ENCODE measurements at places on chromosomes 5 and 9.

- no peak for DNase-seq
These were observed 139.3 kb upstream of the FBXL17 start for GRCh38 chr5:108521011-108521700.

DNA sequence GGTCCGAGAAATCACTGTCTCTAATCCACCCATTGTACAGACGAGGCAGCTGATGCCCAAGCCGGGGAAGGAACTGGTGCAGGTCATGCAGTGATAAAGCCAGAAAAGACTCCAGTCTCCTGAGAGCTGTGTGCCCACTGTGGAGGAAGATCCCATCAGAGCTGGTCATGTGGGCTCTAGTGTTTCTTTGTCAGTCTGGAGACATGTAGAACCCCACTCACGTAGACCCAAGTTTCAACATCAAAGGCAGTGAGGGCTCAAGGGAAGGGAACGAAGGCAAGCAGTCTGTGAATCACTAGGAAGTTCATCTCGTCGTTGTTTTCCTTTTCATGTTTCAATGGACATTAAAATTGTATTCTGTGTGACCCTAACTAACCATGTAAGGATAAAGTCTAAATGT is 14.6 kb upstream of the GLIPR2 start:
- DNase-seq = no peak

GRCh38 chr9:8802242-8802641 is 1002.7 kb upstream of the DMAC1 start:
- DNase-seq = no peak

DNA sequence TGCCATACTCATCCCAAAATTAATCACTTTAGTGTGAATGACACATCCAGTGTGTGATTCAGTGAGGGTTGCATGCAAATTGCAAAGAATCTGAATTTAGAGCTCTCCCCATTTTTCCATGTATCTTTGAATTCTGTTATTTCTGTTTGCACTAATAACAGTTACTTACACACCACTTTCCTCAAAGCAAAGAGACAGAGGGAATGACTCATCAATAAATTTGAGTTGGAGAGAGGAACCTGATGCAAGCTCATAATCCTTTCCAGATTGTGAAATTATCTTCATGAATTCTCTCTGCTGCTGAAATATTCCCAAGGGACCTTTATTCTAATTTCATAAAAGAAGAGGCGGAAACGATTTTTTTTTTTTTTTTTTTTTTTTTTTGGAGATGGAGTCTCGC is 204.8 kb downstream of the CDH9 start:
- DNase-seq = no peak

- DNase-seq = no peak
These were observed 139.7 kb downstream of the FBXO4 start for GRCh38 chr5:42064821-42065220.

DNA sequence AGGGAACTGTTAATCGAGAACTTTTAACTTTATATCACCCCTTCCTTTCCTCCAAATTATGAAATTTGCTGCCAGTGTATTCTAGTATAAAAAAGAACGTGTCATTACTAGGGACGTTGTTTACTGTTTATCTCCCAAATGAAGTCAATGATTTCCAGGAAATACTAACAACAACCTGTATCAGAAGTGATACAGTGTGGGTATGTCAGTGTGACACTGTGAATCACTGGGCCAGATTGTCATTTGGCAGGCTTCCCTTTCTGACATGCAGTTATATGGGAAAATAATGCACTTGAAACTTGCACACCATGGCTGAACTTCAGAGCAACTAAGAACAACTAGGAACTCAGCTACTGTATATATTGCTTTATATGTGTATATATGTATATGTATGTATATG is 12.6 kb downstream of the ZNF462 start:
- no peak for DNase-seq

DNA sequence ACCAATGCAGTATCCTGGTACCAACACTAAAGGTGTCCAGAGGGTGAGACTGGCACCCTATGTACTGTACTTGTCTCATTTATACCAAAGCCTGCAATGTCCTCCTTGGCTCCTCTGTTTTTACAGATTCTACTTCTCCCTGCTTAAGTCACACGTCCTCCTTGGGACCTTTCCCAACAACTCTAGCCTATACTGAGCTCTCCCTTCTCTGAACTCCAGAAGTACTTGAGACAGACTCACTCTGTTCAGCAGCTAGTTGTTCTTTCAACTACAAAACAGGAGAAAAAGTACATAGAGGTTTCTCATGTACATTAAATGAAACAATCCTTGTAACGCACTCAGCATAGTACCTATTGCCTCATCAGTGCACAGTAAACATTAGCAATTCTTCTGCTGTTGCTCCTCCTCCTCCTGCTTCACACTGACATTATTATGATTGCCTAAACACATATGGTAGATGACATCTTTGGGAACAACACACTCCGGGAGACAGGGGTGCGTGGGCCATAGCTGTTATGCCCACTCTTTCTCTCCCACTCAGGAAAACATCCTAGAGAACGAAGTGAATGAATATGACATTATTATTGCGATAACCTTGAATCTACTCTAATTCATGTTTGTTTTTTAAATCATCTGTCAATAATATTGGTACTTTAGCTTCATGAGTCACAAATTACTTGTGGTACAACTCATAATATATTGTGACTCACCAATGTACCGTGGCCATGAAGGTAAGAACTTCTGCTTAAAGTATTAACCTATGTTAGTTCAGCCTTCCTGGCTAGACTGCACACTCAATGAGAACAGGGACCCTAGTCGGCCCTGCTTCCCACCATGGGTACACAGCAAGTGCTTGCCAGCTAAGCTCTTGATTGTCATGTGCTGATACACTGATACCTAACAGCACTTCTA is 180.3 kb upstream of the ADRA1B start:
- DNase-seq = no peak

- DNase-seq = no peak
These were observed 92.4 kb upstream of the CAST start for GRCh38 chr5:96569770-96570169.

GRCh38 chr9:33894316-33894715 is 77.4 kb downstream of the UBE2R2 start:
- DNase-seq = no peak

DNA sequence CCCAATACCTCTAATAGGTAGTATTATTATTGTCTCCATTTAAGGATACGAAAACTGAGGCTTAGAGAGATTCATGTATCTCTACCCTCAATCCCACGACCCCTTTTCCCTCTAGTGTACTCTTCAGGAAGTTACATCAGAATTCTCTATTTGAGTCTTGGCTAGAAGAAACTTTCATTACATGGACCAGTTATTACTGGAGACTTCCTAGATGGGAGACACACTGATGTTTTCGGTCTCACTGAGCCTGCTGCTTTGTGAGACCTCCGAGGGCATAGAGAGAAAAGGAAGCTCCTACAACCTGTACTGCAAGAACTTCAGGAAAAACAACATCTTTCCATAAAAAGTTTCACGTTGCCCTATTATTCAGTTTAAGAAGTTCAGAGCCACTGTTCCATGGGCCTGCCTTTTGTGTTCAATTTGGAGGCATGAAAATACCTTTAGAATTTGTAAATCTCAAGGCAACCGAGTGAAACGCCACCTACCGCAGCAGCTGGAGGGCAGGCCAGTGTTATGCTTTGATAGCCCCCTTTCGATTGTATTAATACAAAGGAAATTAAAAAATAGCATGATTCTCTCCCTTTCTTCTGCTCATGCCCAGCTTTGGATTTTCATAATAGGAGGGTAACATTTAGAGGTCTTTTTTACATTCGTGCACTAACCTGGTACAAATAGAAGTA is 223.3 kb downstream of the EBF1 start:
- DNase-seq = no peak

- peak; percentile 94 for DNase-seq
These were observed 77.1 kb downstream of the MRPS27 start for GRCh38 chr5:72242796-72243475.

- no peak for DNase-seq
These were observed 249.5 kb downstream of the MAN2A1 start for GRCh38 chr5:109939116-109939682.

GRCh38 chr9:129524582-129525270 is 96.2 kb downstream of the C9orf50 start:
- peak; percentile 50 for DNase-seq

- peak; percentile 85 for DNase-seq
These were observed 215.3 kb downstream of the MEF2C start for GRCh38 chr5:88667496-88668201.

GRCh38 chr9:127809540-127810377 is 7.1 kb downstream of the FPGS start:
- peak; percentile 61 for DNase-seq

DNA sequence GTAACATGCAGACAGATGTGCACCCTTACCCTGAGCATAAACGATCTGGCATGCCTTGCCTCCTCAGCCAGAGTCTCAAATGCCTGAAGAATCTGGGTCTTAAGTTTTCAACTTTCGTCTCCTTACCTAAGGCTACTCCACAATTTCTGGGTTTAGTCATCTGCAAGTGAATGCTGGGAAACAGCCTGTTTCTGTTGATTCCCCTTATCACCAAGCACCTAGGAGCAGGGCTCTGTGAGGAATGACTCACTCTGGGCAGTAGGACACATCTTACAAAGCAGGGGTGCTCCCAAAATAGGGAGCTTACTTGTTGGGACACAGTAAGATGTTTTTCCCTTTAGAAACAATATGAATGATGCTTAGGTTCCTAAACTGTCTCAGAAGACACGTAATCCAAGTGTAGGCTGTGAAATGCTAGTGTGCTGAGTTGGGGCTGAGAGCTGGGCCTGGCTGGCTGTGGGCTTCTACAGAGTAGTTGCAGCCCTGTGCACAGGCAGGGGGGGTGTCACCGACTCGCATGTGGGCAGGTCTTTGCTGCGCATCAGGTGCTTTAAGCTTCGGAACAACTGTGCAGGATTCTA is 58.0 kb downstream of the DAP start:
- no peak for DNase-seq

- DNase-seq = peak; percentile 88
These were observed at the start of gene PRR16 for GRCh38 chr5:120463991-120464626. Gene PRR16 (plus strand): TSS chr5:120464300.

GRCh38 chr9:15081021-15081753 is 171.0 kb upstream of the FREM1 start:
- DNase-seq = no peak

GRCh38 chr9:7622481-7622880 is 177.1 kb downstream of the DMAC1 start:
- DNase-seq = no peak

DNA sequence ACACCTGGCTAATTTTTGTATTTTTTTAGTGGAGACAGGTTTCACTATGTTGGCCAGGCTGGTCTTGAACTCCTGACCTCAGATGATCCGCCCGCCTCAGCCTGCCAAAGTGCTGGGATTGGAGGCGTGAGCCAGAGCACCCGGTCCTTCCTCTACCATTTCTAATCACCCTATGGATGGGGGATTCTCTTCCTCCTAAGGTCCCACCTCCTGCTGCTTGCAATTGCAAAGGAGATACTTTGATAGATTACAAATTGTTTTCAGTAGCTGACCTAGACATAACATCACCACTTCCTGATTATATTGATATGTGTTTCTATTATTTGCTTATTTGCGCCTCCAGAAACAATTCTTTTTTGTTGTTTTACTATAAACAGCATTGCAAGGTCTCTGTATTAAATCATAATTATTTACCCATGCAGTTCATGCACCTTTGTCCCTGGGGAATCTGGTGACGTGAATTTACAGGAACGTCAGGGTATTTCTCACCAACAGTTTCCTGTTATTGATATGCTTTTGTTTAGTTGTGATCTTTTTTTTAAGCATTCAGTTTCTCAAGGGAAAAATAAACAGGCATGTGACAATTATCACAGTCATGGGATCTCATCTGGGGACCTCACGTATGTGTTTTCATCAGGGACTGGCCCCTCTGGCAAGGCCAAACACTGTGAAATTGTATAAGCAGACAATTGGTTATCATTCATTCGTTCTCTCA is 43.2 kb downstream of the ESM1 start:
- no peak for DNase-seq

DNA sequence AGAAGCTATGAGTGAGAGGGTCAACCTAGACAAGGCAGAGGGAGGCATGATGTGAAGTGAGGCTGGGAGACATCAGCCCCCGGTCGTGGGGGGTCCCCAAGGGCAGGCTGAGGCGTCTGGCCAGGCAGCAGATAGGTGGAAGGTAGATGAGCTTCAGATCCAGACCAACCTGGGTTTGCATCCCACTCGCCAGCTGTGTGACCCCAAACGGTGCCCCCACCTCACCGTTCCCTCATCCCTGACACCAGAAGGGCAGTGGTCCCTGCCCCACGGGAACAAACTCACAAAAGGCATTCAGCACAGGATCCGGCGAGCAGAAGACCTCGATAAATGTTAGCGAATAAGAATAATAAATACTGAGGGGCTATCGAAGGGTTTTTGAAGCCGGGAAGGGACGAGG is 27.5 kb upstream of the LMX1B start:
- DNase-seq = no peak

DNA sequence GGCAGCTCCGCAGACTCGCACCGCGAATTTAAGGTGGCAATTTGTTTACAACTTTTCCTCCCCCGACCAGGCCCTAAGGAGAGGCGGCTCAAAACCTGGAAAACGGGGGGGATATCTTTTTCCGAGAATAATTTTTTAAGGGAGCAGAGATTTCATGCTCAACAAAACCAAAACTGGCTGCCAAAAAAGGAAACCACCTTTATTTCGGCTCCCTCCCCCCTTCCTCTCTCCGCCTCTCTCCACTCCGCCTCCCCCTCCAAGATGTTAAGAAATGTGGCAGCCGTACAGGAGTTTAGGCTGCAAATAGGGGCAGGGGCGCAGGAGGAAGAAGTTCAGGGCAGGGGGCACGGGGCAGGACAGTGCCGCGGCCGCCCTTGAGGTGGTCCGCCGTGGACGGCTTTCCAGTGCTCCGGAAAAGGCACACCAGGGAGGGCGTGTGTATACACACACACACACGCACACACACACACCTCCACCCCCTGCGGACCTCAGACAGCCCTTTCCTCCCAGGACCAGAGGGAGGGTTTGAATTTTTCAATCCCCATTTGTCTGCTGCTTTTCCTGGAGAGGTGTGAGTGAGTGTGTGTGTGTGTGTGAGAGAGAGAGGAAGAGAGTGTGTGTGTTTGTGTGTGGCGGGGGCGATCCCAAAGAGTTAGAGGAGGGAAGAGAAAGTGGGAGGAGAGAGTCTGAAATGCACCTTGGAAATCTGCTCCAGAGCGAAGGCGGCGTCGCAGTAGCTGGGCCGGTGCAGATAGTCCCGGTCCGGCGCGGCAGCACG is 9.1 kb downstream of the PTCH1 start:
- peak; percentile 84 for DNase-seq

GRCh38 chr5:119468286-119468685 is 16.0 kb downstream of the HSD17B4 start:
- peak; percentile 6 for DNase-seq

DNA sequence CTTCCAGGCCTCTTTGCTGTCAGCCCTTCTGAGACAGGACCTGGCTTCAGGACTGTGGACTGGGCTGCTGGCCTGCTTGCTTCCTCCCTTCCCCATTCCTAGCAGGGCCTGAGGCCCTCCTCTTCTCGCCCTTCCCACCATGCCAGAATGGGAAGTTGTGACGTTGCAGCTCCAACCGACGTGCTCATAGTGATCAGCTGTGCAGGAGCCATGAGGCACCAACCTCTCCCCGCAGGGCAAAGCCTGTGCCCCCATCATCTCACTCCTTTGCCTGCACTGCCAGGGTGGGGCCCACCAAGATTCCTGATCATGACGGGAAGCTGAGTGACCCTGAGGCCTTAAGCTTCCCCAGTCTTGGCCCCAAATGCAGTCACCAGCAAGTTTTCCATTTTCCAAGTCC is 45.1 kb upstream of the GARNL3 start:
- no peak for DNase-seq

Measured in eye (tissue), 1 donor.